Adrenal gland (tissue), 19 donors: ENCODE measurements at places on chromosomes 16 and 17. TPM values are rescaled to one million over a fixed set of nuclear protein-coding genes. Genes with fewer than 3 reads are reported as not detected.

C17orf50 gene
- polyA plus RNA-seq = 0.07 TPM

CLEC19A gene
- not detected for polyA plus RNA-seq

PIPOX gene
- polyA plus RNA-seq = 0.97 TPM

PYDC1 gene
- not detected for polyA plus RNA-seq

OMG gene
- 0.49 TPM for polyA plus RNA-seq

TEKT1 gene
- not detected for polyA plus RNA-seq

TNS4 gene
- not detected for polyA plus RNA-seq

OTOA gene
- polyA plus RNA-seq = 2.6 TPM

KRT16 gene
- 2.6 TPM for polyA plus RNA-seq

GP1BA gene
- polyA plus RNA-seq = not detected

TBC1D3B gene
- 10.4 TPM for polyA plus RNA-seq

- no peaks in the 10 kb centered on the region for H3K36me3 ChIP-seq
- peak overlapping the region; percentile 52 for H3K27ac ChIP-seq
- DNase-seq = no peak
- no peak overlapping the region for H3K4me3 ChIP-seq
- H3K4me1 ChIP-seq = peaks cover 49% of the 10 kb centered on the region
Observed at GRCh38 chr17:41782142-41782541, 4.4 kb downstream of the JUP start.

GRCh38 chr16:8892101-8892575 is 10.0 kb downstream of the LITAFD start:
- DNase-seq = peak; percentile 59
- peak overlapping the region; percentile 18 for H3K27ac ChIP-seq
- no peak overlapping the region for H3K4me3 ChIP-seq

- DNase-seq = no peak
- H3K4me1 ChIP-seq = no peaks in the 10 kb centered on the region
- H3K36me3 ChIP-seq = no peaks in the 10 kb centered on the region
- no peak overlapping the region for H3K27ac ChIP-seq
- no peak overlapping the region for H3K4me3 ChIP-seq
Observed at GRCh38 chr16:76222853-76223252, 54.3 kb upstream of the CNTNAP4 start.

DNA sequence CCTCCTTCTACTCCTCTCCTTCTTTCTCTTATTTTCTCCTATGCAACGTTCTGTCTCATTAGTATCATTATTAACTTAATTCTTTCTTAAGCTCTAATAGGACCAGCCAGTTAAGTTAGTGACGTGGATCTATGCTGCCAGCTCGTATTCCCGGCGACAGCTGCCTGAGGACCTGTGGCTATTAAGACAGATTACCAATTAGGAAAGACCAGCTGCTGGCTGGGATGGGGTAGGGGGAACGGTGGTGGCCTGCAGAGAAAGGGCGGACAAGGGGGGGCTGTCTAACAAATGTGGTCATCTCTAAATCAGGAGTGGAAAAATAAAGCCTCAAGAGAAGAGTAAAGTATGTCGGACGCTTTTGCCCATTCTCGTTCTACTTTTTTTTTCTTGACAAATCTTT is 770 bp upstream of the MYH3 start:
- H3K36me3 ChIP-seq = no peaks in the 10 kb centered on the region
- no peak for DNase-seq
- H3K4me3 ChIP-seq = no peak overlapping the region
- H3K27ac ChIP-seq = no peak overlapping the region

DNA sequence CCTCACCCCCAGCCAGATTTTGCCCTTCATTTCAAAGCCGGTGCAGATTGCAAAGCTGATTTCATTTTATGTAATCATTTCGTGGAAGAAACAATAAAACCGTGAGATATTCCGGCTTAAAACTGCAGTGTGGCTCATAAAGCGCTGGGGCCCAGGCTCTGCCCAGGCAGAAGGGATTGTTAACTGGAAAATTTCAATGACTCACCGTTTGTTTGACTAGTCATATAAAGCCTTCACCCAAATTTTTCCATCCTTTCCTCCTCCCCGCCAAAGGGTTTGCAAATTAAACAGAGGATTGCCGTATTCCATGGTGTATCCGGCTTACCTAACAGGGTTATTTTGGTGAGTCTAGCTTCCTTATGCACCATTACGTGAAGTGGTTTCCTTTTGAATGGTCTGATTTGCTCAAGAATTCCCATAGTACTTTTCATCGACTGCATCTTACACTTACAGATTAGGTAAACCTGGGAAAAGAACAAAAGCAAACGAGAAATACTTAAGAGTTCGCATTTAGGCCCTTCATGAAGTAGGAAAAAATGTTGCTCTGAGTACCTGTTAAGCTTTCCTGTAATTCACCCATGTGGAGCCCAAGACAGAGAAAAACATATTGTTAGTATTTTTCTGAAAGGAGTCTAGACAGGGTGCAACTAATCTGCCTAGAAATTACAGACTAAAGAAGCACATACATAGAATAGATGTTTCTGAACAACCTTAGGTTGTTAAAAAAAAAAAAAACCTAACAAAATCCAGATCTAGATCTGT is 949 bp upstream of the GSPT1 start:
- peak overlapping the region; percentile 83 for H3K27ac ChIP-seq
- DNase-seq = peak; percentile 71
- no peaks in the 10 kb centered on the region for H3K27me3 ChIP-seq
- peak overlapping the region; percentile 29 for H3K4me3 ChIP-seq

DNA sequence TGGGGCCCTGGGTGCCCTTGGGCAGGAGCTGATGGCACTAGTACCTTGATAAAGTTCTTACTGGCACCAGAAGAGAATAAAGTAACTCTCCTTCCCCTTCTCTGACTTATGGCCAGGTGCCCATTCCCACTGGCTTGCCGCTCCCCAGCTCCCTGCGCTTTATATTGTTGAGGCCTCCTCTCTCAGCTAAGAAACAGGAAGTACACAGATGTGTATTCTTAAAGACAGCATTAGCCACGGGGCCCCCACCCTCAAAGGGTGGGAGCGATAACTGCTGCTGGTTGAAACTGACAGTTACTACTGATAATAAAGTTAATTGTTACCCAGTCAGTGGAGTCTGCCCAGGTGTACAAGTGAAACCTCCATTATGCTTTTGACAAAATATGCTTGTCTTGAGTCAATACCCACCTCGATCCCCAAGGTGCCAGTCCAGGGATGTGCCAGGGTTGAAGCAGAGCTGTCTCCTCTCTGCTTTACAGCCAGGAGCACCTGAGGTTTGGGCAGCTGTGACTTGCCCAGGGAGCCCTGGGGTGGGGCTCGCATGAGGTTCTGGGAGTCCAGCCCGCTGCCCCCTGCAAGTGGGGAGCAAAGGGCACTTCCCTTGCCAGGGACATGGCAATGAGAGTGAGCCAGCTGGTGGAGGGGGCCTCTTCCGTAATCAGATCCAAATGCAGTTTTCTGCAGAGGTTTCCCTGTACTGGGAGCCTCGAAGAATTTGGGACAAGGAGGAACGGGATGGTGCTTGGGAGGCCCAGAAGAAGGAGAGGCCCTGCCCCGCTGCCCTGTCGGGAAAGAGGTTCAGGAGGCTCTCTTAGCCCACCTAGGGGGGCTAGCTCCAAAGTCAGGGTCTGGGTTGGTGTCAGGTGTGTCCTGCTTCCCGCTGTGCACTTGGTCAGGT is 5.4 kb upstream of the CLDN9 start:
- peaks cover 12% of the 10 kb centered on the region for H3K27me3 ChIP-seq
- H3K4me3 ChIP-seq = no peak overlapping the region
- DNase-seq = no peak
- no peaks in the 10 kb centered on the region for H3K36me3 ChIP-seq

DNA sequence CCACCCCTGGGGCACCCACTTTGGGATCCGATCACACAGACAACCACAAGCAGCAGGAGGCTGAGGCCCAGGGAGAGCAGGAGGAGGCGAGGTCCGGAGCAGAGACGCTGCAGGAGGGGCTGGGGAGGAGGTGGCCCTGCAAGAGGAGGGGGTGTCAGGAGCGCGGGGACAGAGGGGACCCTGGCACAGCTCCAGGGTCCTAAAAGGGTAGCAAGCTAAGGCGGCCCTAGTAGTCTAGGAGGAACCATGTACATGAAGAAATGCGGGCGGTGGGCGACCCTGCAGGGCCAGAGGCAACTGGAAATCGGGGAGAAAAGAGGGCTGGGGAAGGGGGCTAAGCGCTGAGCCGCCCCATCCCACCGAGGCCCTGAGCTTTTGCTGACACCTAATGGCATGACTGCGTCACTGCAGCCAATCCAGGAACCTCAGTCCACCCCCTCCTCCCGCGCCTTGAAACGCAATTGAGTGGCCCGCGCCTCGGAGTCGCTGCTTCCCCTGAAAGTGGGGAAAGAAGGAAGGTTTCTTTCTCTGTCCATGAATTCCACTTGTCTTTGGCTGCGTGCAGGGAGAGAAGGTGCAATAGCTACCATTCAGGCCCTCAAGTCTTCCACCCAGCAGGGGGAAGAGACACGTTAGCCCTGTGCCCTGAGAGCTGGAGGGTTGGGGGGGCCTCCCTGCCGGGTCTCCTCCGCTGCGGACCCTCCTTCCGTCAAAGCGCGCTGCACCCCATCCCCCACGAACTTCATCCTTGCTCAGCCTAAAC is 1.8 kb downstream of the ASGR1 start:
- H3K4me1 ChIP-seq = peaks cover 14% of the 10 kb centered on the region
- peak; percentile 76 for DNase-seq
- H3K36me3 ChIP-seq = no peaks in the 10 kb centered on the region
- peaks cover 10% of the 10 kb centered on the region for H3K27me3 ChIP-seq

DNA sequence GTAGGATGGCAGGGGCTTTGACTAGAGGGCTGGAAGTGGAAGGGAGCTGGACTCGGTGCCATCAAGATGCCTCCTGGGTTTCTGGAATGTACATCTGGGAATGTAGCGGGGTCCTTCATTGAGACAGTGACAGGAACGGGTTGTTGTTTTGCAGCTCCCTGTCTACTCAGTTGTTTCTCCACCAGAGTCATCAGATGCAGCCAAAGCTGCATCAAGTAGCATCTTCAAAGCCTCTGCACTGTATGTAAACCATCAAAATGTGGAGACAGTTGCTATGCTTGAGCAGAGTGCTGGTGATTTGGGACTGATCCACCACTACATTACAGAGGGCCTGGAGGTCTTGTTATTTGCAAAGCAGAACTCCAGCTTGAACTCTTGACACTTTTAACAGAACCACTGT is 25.1 kb upstream of the MEAK7 start:
- peaks cover 38% of the 10 kb centered on the region for H3K4me1 ChIP-seq
- H3K36me3 ChIP-seq = no peaks in the 10 kb centered on the region
- DNase-seq = no peak
- no peaks in the 10 kb centered on the region for H3K27me3 ChIP-seq
- no peak overlapping the region for H3K27ac ChIP-seq

DNA sequence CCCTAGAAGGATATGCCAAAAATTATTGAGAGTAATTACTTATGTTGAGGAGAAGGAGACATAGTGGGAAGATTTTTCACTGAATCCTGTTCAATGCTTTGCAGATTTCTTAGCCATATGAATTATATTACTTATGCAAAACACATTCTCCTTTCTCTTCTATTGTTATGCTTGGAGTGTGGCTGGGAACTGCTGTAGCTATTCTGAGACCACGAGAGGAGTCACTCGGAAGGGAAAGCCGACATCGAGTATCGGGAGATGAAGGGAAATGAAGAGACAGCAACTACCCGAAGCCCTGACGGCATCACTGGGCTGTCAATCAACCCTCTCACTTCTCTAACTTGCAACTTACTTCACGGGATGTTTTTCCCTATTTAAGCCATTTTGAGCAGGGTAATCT is 39.6 kb downstream of the STX8 start:
- DNase-seq = no peak
- no peaks in the 10 kb centered on the region for H3K4me1 ChIP-seq
- no peak overlapping the region for H3K27ac ChIP-seq
- H3K4me3 ChIP-seq = no peak overlapping the region

DNA sequence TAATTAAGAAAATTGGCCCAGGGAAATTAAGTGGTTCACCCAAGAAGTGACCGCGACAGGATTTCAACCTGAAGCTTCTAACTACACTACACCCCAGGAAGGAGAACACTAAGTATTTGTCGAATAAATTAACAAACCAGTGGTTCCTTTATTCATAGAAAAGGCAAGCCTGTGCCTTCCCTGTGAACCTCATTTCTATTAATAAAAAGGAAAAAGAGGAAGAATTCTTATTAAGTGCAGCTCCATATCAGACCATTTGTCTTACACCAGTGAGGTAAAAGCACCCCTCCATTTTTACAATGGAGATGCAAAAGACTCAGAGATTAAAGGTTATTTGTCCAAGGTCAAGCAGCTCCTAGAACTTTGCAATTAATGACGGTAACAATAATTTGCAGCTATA is 1.7 kb downstream of the COPS3 start:
- peaks cover 21% of the 10 kb centered on the region for H3K4me1 ChIP-seq
- no peaks in the 10 kb centered on the region for H3K36me3 ChIP-seq
- H3K27me3 ChIP-seq = no peaks in the 10 kb centered on the region
- DNase-seq = no peak
- H3K4me3 ChIP-seq = no peak overlapping the region

- no peaks in the 10 kb centered on the region for H3K36me3 ChIP-seq
- no peak overlapping the region for H3K27ac ChIP-seq
- no peaks in the 10 kb centered on the region for H3K27me3 ChIP-seq
- H3K4me1 ChIP-seq = peaks cover 1% of the 10 kb centered on the region
- H3K4me3 ChIP-seq = no peak overlapping the region
Observed at GRCh38 chr17:78219396-78220150, 5.5 kb downstream of the BIRC5 start.

- peaks cover under 1% of the 10 kb centered on the region for H3K4me1 ChIP-seq
- H3K27ac ChIP-seq = no peak overlapping the region
Observed at GRCh38 chr16:85683363-85683762, 5.4 kb downstream of the GINS2 start.

DNA sequence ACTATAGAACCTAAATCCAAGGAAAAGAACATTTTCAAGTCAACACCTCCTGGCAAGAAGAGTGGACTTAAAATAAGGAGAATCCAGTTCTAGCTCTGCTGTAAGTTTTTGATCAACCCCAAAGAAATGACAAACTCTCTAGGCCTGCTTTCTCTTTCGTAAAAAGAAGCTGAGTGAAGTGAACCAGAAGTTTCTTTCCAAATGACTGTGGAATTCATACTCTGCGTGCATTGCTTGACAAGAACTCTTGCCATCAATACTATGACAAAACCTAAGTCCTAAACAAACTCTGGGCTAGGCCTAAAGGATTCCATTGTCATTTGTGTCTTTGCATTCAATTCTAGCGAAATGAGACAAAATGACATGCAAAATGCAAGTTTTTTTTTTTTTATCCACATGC is 187.5 kb upstream of the SOX9 start:
- H3K36me3 ChIP-seq = no peaks in the 10 kb centered on the region
- DNase-seq = no peak
- no peak overlapping the region for H3K27ac ChIP-seq
- H3K4me1 ChIP-seq = no peaks in the 10 kb centered on the region
- H3K27me3 ChIP-seq = no peaks in the 10 kb centered on the region

DNA sequence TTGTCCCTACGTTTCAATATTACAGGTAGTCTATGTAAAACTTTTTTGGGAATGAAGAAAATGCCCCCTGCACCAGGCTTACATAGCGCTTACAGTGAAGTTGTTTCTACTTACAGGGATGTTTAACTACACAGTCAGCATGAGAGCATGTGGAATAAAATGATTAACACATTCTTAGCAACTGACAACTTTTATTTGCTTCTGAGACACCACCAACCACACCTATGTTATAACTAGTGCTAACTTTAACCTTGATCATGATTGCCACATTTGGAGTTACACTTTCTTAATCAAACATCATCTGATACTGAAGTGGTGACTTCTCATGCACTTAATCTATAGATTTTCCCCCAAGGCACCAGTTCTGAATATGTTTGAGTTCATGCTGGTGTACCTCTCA is 20.3 kb upstream of the ZNF267 start:
- H3K4me1 ChIP-seq = no peaks in the 10 kb centered on the region
- H3K27me3 ChIP-seq = peaks cover 6% of the 10 kb centered on the region
- DNase-seq = no peak
- H3K27ac ChIP-seq = no peak overlapping the region
- no peak overlapping the region for H3K4me3 ChIP-seq
- H3K36me3 ChIP-seq = no peaks in the 10 kb centered on the region
